Vagina (tissue), 2 donors: ENCODE measurements at places on chromosomes 13 and 19.
A peak's percentile ranks its signal among the peaks of the same experiment; 100 is the strongest.

DNA sequence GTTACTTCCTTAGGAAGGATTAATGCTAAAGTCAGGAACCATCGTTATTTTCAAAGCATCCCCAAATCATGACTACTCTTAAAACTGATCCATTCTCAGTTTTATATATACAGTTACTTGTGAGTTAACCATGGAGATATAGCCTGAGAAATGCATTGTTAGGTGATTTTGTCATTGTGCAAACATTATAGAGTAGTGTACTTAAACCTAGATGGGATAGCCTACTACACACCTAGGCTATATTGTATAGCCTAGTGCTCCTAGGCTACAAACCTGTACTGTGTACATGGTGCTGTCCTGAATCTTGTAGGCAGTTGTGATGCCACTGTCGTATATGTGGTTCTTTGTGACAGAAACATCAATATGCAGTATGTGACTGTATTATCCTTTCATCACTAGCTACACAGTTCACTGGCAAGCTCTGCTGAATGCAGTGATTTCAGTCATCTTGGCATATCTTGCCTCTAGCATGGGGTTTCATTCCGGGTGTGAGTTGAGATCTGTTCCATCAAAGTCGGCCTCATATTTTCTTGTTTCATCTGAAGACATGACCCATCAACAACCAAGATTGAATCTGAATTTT lies 45.3 kb downstream of the CDK8 start:
- DNase-seq: no peak

GRCh38 chr13:28449826-28450773 lies 44.8 kb downstream of the FLT1 start:
- no peak for DNase-seq

- DNase-seq: peak; percentile 25
Measured at GRCh38 chr13:29917650-29918049, 67.2 kb upstream of the UBL3 start.

GRCh38 chr19:28234637-28235036 lies 978.3 kb downstream of the UQCRFS1 start:
- DNase-seq: no peak

GRCh38 chr13:65063753-65064152 lies 2166.4 kb downstream of the PCDH9 start:
- DNase-seq: no peak

- DNase-seq: no peak
Measured at GRCh38 chr19:34088292-34088691, 84.0 kb upstream of the LSM14A start.

GRCh38 chr13:77698201-77699058 lies 943 bp downstream of the SLAIN1 start:
- DNase-seq: no peak

DNA sequence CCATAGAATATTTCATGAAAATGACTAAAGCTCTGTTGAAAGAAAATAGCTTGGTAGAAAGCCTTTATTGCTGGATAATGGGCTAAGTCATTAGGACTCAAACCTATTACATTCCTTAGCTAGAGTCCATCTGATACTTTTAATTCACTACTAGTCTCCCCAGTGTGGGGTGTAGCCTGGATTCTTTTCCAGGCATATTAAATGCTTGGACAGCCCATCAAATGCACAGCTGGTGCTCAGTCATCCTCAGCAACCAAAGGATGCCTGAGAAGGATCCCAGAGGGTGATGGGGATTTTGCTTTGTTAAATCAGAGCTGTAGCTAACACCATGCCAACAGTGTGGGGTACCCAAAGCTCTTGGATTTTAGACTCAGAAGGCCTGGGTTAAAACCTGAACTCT lies 153.5 kb downstream of the DLEU7 start:
- DNase-seq: no peak

- no peak for DNase-seq
Measured at GRCh38 chr19:45137179-45137761, 23.5 kb downstream of the NKPD1 start.

DNA sequence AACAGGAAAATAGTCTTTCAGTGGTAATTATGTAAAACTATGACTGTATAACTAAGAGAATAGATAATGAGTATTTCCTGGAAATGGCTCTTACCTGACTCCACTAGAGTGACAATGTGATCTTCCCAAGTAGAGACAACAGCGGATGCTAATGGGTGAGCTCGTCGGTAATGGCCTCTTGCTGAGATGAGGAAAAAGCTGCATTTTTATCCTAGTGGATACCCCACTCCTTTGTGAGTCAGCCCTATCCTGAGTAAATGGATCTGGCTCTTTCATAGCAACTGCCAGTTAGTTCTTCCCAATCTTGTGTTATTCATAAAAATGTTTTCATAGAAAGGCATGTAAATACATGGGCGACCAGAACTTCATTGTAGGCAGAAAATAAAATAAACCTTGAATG lies 299.5 kb downstream of the NALCN start:
- no peak for DNase-seq

DNA sequence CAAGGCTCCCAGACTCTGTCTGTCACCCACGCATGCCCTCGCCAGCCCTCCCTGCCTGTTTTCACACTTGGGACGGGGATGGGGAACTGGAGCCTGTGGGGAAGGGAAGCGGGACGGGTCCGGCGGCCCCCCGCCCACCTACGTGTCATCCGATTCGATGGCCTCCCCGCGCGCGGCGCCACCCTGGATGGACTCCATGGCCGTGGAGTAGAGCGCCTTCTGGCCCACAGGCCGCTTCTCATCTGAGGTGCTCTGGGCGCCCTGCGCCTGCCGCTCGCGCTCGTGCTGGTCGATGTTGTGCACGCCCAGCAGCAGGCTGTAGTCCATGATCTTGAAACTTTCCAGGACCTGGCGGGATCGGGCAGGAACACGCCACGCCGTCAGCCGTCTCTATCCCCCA lies 25.1 kb upstream of the CACTIN start:
- no peak for DNase-seq

DNA sequence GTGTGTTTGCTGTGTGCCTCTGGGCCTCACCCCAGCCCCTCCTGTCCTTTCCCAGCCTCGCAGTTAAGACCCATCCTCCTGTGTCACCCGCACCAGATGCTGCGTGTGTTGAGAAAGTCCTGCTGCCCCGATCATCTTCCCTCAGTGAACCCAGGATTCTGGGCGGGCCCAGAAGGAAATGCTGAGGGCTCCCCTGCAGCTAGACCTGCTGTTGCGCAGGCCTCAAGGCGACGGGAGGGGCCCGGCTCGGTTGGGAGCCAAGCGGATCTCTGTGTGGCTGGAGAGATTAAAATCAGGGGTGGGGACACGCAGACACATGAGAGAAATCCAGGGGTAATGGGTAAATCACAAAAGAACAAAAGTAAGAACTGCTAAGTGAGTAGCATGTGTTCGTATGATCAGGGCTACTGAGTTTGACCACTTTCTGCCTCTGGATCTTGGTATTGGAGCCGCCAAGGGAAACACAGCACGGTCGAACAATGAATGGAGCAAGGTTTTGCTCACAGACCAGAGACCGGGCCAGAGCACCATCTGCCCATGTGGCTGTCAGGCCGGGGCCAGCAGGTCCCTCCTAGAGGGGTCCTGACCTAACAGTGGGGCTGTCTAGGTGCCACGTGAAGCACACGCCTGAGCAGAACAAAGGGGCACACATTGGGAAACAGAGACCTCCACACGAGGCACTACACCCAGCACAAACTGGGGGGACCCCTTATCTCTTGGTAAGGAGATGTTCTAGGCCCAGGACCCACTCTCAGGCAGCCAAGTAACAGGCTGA lies 7.1 kb downstream of the ZSCAN1 start:
- no peak for DNase-seq

DNA sequence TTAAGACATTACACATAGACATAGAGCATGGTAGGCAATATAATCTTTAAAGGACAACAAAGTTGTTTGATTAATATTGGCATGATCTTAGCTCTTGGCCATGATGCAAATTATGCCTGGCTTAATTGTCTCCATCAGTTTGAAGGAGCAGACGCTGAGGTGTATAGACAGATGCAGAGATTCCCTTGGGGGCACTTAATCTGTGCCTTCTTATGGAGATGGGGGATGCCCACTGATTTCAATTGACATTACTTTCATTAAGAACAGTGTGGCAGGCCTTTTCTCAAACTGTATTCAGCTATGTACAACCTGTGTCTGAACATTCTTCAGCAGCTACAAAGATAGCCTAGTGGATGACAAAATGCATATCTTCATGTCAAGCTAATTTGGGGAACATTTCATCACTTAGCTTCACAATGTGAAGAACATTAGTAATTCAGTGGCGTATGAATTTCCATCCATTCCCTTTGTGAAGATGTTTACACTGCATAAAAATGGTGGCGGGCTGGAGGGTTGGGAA lies 85.3 kb upstream of the MYCBP2 start:
- DNase-seq: no peak

DNA sequence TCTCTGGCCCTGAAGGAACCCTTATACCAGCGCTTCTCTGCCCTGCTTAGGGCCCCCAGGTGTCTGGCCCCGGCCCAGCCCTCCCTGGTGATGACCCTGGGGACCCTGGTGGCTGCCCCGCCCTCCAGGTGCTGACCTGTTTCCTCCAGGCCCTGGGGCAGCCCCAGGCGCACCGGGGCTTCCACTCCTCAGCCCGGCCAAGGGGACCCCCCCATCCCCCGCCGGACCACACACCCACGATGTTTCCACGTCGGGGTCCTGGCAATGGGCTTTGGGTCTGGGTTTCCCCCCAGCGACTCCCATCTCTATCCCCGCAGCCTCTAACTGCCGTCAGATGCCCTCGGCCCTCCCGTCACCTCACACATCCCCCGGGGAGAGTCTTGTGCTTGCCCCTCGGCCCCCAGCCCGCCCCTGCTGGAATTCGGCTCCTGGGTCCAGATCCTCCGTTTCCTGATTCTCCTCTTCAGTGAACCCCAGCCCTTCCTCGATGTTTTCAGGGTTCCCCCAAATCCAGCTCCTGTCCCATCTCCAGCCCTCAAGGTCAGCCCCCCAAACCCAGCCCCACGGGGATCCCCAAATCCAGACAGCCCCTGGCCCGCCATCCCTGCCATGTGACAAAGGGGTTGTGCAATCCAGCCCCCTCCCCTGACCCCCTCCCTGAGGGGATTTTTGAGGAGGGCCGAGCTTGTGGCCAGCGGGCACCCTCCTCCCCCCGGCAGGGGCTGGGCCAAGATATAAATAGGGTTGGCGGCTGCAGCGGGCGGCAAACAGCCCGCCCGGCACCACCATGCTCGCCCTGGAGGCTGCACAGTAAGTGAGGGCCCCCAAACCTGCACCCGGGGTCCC lies at the start of gene SPIB:
SPIB (plus strand) TSS at position 763 of the 846 bp plus-strand sequence; CDS start at position 788, 25 bp downstream.
- no peak for DNase-seq

- DNase-seq: no peak
Measured at GRCh38 chr13:76621705-76622104, 264.5 kb downstream of the KCTD12 start.

DNA sequence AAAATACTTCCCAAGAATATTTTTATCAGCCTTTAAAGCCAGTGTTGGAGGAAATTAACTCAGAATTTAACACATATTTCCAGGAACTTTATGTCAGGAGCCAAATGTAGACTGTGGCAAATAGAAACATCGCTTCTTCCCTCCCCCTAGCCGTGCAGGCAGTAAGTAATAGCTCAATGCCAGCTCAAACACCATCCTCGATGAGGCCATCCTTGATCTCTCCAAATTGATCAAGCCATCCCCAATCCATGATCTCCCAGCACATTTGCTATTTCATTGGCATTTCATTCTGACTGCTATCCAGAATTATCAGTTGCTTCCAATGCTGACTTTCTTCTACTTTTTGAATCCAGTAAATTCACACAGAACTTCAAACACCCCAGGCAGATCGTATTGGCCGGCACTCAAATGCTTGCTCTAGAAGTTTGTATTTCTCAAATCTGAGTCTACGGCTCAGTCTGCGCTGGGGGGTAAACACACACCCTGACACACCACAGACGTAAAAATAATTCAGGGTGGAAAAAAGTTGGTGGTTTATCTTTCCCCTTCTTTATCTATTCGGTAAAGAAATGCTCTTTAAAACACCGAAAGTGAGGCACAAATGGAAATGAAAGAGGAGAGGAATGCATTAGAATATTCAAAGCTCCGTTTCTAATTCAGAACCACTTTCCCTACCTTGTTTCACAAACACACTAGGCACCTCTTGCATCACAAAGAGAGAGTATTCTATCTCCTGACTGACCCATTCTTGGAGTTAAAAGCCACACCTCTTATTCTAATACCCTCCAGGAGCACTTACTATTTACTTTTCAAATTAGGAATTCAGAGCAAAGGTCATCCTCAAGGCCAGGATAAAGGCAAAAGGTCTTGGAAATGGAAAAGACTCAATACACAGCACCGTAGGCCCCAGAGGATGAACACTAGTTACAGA lies 991 bp downstream of the OBI1 start:
- DNase-seq: no peak

- DNase-seq: no peak
Measured at GRCh38 chr13:94646904-94647303, 45.2 kb downstream of the GPR180 start.

DNA sequence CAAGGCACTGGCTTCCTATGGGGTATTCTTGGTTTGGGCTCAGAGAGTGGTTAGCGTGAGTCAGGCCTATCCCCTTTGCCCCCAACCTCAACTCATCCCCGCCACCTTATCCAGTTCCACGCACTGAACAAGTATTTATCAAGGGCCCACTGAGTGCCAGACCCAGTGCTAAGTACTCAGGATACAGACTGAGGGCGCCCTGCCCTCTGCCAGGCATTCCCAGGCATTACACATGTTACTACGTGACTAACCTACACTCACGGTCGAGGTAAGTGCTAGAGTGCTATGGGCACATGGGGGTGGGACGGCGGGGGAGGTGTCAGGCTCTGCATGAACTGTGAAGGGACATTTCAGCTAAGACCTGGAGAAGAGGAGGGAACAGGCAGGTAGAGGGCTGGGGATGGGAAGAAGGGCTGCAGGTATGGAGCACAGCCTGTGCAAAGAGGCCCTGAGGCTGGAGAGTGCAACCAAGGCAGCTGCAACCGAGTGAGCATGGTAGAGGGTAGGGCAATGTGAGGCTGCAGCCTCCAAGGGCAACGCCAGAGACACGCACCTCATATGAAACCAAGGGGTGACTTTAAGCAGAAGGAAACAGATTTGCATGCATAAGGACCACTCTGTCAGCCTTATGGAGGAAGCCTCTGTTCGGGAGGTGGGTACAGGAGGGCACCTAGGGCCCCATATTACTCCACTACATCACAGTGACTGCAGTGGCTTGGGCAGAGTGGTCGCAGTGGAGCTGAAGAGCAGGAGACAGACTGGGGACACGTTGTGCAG lies 22.5 kb downstream of the DHRS12 start:
- no peak for DNase-seq

GRCh38 chr13:111008351-111008750 lies 93.5 kb upstream of the ANKRD10 start:
- no peak for DNase-seq

GRCh38 chr13:111225810-111226546 lies 94.5 kb upstream of the TEX29 start:
- DNase-seq: no peak

- DNase-seq: no peak
Measured at GRCh38 chr13:61994174-61994573, 578.5 kb upstream of the PCDH20 start.
